Thoracic aorta (tissue), 2 donors: ENCODE measurements at places on chromosomes 11 and 22.

DNA sequence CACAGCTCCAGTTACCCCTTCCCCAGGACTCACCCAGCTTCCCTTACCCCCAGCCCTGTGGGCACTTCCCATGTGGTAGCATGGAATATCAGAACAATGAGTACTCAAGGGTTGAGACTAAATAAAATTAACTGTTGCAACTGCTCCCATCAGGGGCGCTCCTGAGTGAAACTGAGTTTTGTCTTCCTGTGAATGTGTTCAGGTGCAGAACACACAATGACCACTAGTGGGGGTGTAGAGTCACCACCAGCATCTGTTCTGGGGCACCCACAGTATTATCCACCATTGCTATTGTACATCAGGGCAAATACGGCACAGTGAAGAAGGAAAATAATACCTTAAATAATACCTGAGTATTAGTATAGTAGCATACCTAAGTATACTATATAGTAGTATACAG is 689.7 kb downstream of the TBC1D22A start:
- DNase-seq = no peak

- no peak for DNase-seq
Observed at GRCh38 chr22:45696227-45696626, 24.6 kb downstream of the ATXN10 start.

DNA sequence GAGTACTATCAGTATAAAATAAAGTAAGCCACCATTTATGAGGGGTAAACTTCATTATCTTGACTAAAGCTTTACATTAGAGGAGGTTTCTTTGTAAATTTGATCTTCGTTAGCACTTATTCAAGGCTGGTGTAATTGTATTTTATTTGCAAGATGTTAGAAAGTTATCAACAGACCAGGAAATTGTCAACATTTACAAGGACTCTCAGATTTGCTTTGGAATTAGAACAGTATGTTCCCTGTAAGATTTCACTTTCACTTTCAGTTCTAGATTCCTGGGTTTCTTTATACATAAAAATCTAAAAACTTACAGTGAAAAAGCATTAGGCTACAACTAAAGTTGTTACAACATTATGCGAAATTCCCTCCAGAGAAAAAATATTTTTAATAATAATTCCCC is 4.6 kb upstream of the BIRC3 start:
- no peak for DNase-seq

DNA sequence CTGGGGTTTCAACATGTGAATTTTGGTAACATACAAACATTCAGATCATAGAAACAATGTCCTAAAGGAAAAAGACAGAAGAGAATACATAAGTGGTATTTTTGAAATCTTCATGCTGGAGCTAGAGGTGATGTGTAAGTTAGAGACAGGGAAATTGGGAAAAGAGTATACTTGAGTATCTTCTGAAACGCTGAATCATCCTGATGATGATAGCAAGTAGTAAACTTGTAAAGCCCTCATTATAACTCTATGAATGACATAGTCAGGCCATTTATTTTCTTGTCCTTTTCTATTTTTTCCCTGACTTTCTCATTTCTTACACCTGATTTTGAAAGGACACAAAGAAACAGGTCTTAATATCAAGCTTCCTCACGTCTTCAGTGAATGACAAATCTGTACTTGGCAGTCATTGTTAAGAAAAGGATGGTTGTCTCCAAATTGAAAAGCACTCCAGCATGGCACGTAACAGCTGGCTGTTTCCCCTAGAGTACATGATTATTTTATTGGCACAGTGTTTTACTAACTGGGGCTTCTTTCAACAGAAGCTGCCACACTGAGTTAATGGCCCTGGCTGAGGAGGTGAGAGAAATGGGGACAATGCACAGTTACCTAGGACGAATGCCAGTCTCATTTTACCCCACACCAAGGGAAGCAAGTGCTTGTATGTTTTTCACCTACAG is 140.7 kb upstream of the CTSC start:
- DNase-seq = no peak

DNA sequence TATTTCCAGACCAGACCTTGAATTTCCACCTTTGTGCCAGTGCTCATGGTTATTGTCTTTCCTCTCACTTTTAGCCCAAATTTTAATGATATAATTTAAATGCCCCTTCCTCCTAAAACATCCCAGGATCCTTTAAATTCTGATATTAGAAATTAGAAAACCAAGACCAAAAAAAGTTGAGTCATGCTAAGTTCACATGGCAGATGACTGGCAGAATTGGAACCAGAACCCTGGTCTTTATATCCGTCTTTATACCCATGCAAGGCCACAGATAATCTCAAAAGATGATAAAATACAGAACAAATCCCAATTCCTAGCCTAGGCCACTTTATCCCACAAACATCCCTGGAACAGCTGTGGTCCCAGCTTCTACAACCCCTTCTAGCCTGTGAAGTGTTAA is 26.5 kb downstream of the ADORA2A start:
- DNase-seq = no peak

DNA sequence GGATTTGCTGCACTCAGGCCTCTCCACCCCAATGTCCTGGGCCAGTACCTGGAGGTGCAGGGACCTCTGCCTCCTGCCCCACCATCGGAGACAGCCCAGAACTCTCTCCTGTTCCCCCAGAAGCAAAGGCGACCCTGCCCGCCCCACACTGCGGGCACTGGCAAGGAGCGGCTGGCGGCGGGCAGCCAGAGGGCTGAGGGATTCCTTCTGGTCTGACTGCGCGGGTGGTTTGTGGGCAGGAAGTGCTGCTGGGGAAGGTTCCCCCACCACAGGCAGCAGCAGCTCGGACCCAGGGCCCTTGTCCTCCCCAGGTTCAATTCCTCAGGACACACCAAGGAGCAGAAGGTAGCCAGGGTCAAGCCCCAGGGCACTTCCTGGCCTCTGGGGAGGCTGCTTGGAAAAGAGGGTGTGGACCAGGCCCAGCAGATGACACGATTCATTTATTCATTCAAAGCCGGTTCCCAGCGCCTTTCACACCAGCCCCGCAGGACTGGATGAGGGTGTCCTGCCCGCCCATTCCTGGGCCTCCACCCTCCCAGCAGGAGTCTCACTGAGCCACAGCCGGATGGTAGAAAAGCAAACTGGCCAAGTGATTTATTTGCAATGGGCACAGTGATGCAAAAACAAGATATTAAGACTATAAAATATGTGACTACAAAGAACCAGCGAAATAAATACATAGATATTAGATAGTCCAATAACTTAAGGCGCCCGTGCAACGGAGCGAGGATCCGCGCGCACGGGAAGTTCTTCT is 1.2 kb downstream of the PHLDA2 start:
- no peak for DNase-seq

DNA sequence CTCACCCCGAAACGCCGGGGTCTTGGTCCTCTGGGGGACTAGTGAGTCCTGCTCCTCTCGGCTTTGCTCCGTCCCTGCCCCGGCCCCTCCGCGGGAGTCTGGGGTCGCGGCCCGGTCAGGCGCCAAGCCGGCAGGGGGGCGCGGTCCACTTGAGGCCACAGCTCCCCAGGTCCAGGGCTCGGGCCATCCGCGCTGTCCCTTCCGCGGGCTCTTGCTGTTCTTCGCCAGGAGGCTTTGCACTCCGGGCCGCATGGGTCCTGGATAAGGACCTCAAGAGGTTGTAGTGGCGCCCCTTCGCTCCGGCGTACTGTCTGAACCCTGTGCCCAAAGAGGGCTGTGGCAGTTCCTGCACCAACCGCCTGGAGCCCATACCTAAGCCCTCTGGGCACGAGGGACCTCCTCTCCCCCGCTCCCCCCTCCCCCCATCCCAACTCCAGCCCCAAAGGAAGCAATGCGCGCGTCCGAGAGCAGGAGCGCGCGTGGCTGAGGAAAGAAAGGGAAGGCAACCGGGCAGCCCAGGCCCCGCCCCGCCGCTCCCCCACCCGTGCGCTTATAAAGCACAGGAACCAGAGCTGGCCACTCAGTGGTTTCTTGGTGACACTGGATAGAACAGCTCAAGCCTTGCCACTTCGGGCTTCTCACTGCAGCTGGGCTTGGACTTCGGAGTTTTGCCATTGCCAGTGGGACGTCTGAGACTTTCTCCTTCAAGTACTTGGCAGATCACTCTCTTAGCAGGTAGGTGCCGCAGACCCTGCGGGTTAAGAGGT is at the start of gene ADM:
Gene ADM, plus strand, starts transcription at position 579 of the 767 bp plus-strand sequence. CDS start 628 bp downstream, outside the sequence.
- peak; percentile 64 for DNase-seq

DNA sequence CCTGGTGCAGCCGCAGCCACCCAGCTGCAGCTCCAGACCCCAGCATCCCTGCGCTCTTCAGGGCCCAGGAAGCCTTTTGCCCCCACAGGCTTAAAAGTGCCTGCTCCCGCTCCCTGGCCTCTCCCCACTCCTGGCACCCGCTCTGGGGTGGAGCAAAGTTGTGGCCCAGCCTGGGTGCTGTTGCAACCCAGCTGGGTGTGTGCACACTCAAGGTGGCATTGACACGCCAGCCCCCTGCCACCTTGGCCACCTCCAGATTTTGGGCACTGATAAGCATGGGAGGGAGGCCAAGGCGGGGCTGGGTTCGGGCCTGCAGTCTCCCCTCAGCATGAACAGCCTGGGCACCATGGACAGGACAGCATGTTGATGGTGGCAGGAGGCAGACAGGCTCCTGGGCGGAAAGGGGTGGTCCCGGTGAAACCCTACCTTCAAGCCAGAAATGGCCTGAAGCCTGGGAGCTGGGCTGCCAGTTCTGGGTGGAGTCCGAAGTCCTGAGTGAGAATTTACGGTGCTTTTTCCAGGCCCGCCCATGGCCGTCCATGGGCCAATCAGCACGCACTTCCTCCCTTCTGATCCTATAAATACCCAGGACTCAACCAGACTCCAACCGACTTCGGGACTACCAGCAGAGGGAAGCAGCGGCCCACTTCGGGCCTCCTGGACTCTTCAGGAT is 23.6 kb upstream of the RNASEH2C start:
- DNase-seq = no peak

DNA sequence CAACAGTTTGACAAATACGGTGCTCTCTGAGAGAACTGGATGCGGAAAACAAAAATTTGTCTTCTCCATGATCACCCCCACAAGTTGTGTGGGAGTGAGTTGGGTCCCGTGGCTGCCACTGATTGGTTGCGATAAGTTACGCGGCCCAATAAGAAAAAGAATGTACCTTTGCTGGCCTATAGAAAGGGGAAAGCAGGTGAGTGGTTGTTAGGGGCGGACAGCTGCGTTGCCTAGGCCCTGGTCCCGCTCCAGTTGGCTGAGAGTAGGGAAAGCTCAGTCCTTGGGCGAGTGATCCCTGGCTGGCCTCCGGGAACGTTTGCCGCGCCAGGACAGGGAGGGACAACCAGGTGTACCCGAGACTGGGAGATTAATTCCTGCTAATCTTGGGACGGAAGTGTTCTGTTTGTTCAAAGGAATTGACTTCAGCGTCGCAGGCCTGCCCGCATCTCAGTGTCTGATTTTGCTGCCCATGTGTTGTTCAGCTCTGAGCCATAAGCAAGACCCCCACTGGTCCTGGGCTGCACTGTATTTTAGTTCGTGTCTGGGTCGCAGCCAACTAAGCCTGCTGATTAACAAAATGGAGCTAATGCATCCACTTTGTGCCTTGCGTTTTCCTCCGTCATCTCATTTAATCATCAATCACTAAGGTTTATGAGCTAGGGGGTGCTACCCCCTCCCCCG is 773 bp upstream of the SYVN1 start:
- peak; percentile 73 for DNase-seq

DNA sequence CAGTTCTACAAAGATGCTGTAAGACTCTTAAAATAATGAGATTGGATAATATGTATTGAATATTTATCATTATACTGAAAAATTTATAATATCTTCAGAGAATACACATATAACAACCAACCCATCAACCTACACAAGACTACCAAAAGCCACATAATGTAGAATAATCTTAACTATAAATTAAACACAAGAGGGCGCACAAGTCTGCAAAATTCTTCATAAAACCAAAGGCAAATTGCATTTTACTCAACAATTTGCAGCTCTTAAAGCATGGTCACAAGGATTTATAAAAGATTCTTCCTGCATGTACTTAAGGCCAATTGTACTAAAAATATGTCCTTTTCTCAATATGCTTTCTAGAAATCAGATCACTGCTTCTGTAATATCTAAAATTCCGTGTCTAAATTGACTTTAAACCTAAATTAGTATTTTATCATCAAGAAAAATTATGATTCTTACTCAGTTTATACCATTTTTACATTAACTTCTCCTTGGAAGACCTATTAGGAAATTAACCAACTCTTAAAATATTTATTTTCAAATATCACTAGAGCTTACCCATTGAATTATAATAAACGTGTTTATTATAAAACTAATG is 79.0 kb downstream of the TTC28 start:
- no peak for DNase-seq

DNA sequence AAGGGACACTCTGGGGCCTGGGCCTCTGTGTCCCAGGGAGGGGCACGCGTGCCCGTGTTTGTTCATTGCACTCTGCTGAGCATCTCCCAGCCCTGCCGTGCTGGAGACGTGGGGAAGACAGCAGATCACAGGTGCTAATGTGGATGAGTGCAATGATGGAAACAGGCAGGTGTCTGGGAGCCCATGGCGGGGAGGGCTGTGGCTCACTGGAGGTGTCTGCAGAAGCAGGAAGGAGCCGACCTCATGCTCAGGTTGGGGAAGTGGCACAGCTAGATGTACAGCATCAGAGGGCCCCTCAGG is 7.9 kb downstream of the TMEM258 start:
- DNase-seq = no peak

DNA sequence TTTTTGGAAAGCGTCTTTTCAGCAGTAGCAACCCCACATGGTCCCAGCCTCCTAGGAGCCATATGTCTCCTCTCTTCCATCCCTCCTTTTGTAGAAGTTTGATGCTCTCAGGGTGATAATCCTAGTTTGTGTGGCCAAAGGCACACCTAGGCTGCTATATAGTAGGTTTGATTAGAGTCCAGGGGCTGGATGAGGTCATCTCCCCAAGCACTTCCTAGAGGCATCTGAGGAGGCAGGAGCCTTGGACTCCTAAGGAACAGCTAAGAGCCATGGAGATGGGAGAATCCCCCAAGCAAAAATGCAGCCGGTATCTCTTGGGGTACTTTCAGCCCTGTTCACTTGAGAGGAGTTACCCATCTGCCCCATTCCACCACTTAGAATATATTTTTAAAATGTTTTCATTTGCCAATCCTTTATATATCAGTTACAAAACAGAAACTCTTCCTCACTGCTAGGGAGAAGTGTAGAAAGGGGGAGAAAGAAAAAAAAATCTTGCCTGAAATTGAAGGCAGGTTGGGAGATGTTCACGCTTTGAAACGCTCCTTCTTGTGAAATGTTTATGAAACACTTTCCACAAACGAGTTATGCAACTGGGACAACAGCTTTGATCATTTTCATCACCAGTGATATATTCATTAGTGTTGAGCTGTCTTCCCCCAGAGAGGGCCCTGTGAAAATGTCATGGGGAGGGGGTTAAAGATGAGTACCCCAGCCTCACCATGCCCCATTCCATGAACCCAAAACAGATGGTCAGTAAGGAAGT is 31.9 kb upstream of the TLCD5 start:
- no peak for DNase-seq

GRCh38 chr11:58502004-58502403 is 5.9 kb downstream of the OR5B21 start:
- no peak for DNase-seq
